M059J (cell line): ENCODE measurements at places on chromosomes 7 and 10.

GRCh38 chr10:12237265-12238220 lies 41.6 kb downstream of the CDC123 start:
- no peak for DNase-seq

- no peak for DNase-seq
These were observed 228.5 kb upstream of the COBL start for GRCh38 chr7:51545131-51545530.

GRCh38 chr10:8402576-8402975 lies 348.1 kb downstream of the GATA3 start:
- peak; percentile 43 for DNase-seq

- peak; percentile 55 for DNase-seq
These were observed 17.0 kb downstream of the ATE1 start for GRCh38 chr10:121910673-121911420.

DNA sequence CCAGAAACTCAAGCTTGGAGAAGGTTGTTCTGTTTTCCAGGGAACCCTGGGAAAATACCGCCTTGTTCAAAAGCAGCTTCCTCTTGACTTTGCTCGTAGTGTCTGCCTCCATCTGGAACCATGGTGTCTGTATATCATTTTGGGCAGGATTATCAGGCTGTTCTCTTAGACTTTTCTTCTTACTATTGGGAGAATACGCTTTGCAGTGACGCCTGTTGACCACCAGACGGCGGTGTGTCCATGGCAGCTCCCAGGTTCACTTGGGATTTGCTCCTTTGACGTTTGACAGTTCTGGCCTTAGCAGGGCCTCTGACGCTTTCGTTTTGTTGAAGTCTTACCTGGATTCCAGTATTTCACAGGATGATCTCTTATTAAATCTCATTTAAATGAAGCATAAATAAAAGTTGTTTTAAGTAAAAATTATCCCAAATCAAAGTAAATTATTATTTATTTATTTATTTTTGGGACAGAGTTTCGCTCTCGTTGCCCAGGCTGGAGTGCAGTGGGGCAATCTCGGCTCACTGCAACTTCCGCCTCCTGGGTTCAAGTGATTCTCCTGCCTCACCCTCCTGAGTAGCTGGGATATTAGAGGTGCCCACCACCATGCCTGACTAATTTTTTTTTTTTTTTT lies 41.8 kb upstream of the GJD4 start:
- DNase-seq: peak; percentile 52

- DNase-seq: no peak
These were observed 63.3 kb downstream of the CTTNBP2 start for GRCh38 chr7:117809958-117810357.
